ENCODE measurements at places on chromosomes 2 and 18. TPM values are rescaled to one million over a fixed set of nuclear protein-coding genes. Genes with fewer than 3 reads are reported as not detected.

- no peaks in the 10 kb centered on the region for H3K36me3 ChIP-seq
- peak overlapping the region; percentile 33 for H3K27ac ChIP-seq
- H3K27me3 ChIP-seq, result no peaks in the 10 kb centered on the region
- peaks cover 42% of the 10 kb centered on the region for H3K4me1 ChIP-seq
Observed at GRCh38 chr18:32437100-32437834, 33.4 kb downstream of the GAREM1 start.

DNA sequence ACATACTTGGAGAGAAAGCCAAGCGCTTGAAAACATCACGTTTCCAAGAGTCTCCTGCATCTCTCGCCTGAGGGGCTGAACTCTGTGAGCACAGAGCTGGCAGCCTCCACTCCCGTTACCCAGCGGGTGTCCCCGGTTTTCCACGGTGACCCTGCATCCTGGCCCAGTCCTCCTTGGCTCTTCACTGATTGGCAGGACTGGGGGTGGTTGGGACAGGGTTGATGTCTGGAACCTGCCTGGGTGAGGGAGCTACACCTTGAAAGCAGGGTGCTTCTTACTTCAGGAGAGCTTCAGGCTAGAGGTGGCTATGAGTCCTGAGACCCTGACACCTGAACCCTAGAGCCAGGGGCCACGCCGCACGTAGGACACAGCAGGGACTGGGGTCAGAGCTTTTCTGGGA lies 234.1 kb downstream of the DYSF start:
- H3K27ac ChIP-seq, result no peak overlapping the region
- no peak for DNase-seq
- H3K27me3 ChIP-seq, result no peaks in the 10 kb centered on the region
- no peak overlapping the region for H3K4me3 ChIP-seq
- H3K36me3 ChIP-seq, result no peaks in the 10 kb centered on the region

DNA sequence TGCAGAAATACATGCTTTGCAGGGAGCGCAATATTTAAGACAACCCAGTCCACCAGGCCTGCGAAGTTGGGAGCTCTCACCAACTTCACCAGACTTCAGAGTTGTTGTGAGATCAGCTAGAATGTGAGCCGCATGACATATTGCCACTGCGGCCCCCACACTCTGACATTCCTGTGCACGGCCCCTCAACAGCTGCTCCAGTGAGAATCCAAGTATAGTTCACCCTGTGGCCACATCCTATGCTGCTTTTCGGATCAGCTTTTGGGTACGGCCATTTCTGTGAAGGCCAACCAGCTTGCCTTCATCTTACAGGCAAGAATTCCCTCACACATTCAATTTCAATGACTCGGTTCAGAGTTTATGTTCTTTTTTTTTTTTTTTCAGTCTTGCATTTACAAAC lies 177.8 kb downstream of the SOX11 start:
- no peak overlapping the region for H3K27ac ChIP-seq
- no peak overlapping the region for H3K4me3 ChIP-seq
- peak; percentile 23 for DNase-seq
- H3K27me3 ChIP-seq, result no peaks in the 10 kb centered on the region
- H3K4me1 ChIP-seq, result no peaks in the 10 kb centered on the region

The SMCHD1 gene
- polyA plus RNA-seq, result 5.2 TPM
